ENCODE measurements at places on chromosomes 2 and 18.

GRCh38 chr2:129165006-129165405, 814.5 kb upstream of the RAB6C start:
- DNase-seq: no peak

GRCh38 chr2:165086337-165086736, 117.5 kb downstream of the SCN3A start:
- no peak for DNase-seq

GRCh38 chr2:201964011-201964410, 69.6 kb upstream of the FZD7 start:
- no peak for DNase-seq

DNA sequence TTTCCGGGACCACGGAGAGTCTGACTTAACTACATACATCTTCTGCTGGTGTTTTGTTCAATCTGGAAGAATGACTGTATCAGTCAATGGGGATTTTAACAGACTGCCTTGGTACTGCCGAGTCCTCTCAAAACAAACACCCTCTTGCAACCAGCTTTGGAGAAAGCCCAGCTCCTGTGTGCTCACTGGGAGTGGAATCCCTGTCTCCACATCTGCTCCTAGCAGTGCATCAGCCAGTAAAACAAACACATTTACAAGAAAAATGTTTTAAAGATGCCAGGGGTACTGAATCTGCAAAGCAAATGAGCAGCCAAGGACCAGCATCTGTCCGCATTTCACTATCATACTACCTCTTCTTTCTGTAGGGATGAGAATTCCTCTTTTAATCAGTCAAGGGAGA, 23.1 kb downstream of the ICOS start:
- no peak for DNase-seq

DNA sequence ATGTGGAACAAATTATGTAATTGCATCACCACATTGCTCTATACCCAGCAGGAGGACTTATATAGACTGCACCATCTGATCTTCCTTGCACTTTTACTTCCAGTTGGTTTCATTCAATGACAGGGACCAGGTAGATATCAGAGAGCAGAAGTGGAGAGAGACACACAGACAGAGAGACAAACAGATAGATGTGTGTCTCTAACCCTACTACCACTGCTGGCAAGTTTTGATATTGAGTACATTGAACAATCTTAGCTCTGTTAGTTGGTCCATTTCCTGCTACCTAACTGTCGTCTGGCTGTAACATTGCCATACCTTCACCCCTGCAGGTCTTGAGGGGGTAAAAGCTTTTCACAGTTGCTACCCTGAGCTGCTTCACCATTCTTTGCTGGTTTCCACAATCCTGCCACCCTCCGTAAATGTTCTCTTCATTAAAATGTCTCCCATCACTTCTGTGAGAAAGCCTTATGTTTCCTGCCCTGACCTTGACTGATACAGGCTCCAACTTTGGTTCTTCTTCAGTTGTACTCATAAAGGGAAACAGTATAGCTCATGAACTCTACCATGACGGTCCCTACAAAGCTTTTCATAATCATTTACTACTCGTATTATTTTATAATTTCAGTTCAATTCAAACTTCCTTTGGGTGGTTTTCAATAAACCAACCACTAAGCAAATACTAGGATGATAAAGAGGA, 62.3 kb upstream of the ITGA4 start:
- no peak for DNase-seq

GRCh38 chr2:126994340-126994777, 95.7 kb downstream of the TEX51 start:
- no peak for DNase-seq
